ENCODE measurements at places on chromosomes 5 and 9.

- no peak for DNase-seq
Measured at GRCh38 chr5:53678981-53679660, 118.7 kb downstream of the NDUFS4 start.

GRCh38 chr5:174555726-174556125 is 168.7 kb upstream of the MSX2 start:
- DNase-seq = no peak

DNA sequence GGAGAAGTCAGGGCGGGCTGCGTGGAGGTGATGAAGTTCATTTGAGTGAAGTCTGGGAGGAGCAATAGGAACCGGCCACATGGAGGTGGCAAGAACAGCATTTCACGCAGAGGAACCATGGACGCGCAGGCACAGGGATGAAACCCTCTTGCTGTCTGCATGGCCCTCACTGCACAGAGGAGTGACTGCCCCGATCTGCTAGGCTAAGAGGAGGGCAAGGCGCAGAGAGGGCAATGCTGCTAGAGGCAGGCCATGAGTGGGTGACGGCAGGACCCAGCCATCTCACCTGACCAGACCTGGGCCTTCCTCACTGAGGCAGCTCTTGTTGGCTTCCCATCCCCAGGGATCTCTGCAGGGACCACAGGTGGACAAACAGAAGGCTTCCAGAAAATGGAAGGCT is 90.3 kb downstream of the BARX1 start:
- no peak for DNase-seq

DNA sequence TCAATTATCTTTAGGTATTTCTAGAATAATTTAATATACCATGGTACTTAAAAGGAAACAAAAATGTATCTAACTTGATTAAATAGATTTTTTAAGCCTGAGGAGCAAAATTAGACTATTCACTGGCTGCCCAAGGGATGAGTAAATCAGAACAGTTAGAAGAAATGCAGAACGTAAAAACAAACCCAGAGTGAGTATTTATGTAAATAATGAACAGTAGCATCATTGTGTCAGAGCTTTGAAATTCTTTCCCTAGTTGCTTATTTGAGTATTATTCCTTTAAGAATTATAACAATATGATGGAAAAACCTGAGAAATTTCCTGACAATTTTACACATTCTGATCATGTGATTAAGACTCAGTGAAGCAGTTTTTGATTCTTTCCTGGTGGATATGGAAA is 200.9 kb downstream of the GDNF start:
- DNase-seq = no peak

DNA sequence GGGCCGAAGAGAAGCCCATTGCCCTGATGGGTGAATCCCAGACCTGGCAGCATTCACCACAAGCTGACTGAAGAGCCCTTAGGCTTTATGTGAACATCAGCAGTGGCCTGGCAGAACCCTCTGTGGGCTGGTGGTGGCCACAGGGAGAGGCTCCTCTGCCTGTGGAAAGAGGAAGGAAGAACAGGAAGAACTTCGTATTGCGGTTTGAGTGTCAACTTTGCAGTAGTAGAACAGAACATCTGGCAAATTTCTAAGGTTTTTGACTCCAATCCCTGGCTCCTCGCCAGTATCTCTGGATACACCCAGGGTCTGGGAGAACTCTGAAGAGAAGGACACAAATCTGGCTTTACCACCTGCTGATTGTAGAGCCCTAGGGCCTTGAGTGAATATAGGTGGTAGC is 356.4 kb upstream of the GRAMD2B start:
- no peak for DNase-seq
